Inflammatory macrophage treated with lipopolysaccharide for 4 hours (primary cell): ENCODE measurements at places on chromosomes 5 and 9.

DNA sequence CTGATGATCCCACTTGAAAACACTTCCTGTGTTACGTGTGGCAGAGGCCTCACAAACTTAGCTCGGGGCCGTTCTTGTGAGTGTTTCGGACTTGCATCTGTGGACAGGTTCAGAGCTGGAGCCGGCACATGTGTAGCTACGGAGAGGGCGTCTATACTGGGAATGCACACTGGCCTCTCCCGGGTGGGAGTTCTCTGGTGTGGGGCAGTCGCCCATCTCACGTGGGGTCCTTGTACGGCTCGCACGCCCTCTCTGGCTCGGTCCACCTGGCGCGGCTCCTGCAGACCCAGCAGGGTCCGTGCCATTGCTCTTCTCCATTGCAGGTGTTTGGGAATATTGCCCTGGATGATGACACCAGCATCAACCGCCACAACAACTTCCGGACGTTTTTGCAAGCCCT is 197.9 kb downstream of the CACNA1B start:
- DNase-seq = no peak

DNA sequence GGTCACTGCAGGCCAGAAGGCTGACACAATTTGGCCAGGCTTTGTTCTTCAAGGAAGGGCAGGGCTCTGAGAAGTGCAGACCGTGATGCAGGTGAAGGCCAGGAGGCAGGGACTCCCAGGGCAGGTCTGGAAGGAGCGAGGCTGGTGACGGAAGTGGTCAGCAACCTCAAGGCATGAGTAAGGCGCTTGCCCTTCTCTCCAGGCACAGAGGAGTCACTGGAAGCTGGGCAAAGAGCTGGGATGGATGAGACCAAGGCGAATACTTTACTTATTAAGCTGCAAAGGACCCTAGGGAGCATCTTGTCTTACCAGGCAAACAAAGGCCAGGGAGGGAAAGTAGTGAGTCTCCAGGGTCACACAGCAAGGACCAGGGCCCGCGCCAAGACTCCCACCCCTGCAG is 18.6 kb downstream of the IRF1 start:
- DNase-seq = no peak

GRCh38 chr9:94135222-94135621 is 51.0 kb downstream of the PTPDC1 start:
- no peak for DNase-seq

DNA sequence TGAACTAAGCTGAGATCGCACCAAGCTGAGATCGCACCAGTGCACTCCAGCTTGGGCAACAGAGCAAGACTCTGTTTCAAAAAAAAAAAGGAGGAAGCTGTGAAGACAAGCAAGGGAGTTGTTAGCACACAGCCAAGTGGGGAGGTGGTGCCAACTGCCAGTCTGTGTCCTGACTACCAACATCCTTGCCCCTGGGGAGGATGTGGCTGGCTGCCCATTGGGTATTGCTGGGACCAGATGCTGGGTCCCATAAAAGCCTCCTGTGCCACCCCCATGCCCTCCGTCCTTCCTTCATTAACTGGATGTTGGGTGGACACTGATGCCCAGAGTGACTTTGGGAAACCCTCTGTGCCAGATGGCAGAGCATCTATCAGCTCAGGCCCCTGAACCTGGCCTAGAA is 157.1 kb upstream of the COL5A1 start:
- DNase-seq = no peak

- no peak for DNase-seq
These were observed 304.0 kb upstream of the KLF4 start for GRCh38 chr9:107793541-107793940.

DNA sequence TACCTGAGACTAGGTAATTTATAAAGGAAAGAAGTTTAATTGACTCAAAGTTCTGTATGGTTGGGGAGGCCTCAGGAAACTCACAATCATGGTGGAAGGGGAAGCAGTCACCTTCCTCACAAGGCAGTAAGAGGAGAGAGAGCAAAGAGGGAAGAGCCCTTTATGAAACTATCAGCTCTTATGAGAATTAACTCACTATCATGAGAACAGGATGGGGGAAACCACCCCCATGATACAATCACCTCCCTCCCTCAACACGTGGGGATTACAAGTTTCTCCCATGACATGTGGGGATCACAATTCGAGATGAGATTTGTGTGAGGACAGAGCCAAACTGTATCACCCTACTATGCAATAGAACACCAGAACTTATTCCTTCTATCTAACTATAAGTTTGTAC is 27.9 kb downstream of the CD274 start:
- DNase-seq = peak; percentile 93

DNA sequence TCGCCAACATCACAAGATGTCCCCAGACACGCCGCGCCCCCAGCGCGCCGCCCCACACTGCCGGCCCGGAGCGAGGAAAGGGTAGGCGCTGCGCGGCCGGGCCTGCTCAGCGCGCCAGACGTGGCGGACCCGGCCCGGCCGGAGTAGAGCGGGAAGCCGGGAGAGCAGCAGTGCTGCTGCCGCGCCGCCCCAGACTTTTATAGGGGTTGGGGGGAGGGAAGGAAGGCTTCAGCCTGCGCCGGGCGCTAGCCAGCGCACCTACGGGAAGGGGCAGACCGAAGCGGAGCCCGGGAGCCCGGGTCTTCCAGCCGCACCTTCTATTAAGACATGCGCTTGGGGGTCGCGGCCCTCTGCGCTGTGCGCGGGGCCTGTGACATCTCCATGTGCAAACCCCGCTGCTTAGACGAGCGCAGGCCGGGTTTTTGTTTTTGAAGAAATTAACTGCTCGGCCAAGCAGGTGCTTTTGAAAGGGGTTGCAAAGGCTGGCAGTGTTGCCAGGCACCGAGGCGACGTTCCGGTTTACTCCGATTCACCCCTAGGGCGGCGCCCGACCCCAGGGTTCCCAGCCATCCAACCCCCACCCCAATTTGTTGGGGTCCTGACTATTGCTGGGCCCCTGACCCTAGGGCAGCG is 353 bp upstream of the PAX5 start:
- DNase-seq = peak; percentile 63

DNA sequence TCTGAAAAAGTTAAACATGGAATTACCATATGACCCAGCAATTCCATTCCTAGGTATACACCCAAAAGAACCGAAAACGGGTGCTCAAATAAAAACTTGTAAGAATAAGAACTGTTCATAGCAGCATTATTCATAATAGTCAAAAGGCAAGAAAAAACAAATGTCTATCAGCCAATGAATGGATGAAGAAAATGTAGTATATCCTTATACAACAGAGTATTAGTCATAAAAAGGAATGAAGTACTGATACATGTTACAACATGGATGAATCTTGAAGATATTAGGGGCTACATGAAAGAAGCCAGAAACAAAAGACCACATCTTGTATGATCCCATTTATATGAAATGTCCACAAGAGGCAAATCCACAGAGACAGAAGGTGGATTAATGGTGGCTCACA is 15.6 kb upstream of the BRD3 start:
- DNase-seq = no peak

GRCh38 chr5:121031491-121031890 is 567.4 kb downstream of the PRR16 start:
- DNase-seq = no peak

DNA sequence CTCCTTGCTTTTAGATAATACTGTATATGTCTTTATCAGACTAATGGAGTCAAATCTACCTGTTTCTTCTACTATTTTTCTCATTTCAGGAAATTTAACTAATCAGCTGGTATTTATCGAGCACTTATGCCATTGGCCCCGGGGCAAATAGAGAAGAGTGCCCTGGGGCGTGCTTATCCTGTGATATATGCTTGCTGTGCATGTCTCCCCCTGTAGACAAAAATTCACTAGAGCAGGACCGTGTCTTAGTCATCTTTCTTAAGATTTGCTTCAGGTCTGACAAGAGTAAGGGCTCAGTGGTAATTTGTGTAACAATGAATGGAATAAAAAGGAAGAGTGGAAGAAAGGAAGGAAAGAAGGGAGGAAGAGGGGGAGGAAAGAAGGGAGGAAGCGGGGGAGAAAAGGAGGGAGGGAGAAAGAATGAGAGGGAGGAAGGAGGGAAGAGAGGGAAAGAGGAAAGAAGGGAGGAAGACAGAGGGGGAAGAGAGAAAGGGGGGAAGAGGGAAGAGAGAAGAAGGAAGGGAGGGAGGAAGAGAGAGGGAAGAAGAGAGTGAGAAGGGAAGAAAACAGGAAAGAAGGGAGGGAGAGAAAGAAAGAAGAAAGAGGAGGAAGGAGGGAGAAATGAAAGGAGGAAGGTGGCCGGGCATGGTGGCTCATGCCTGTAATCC is 295.7 kb upstream of the PANK3 start:
- DNase-seq = no peak

DNA sequence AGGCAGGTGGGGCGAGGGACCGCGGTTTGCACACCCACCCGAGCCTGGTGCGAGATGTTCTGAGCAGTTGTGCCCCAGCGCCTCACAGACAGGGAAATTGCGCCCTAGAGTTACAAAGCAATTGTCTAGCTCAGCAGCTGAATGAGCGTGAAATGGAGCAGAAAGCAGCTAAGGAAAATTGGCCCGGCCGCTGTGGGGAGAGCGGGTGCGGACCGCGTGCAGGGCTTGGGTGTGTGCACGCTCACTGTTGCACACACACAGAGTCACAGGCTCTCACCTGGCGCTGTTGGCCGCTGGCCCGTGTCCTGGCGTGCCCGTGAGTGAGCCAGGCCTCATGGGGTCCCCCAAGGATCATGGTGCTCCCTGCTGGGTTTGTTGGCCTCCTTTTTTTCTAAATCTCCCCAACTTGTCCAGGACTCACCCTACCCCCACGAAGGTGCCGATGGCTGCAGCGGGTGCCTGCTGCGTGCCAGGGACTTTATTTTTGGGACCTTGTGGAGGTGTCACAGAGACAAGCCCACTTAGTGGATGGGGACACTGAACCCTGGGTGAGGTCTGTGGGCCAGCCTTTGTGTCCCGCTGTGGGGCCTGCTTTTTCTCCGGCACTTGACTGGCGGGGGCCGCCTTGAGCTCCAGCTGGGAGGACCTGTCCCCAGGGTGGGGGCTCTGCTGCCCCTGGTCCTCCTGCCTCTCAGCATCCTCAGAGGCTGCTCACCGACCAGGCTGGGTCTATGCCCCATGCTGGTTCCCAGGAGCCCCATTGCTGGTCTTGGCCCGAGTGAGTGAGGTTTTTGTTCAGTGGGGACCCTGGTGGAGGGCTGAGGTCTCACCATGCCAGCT is 5.2 kb downstream of the RXRA start:
- no peak for DNase-seq

DNA sequence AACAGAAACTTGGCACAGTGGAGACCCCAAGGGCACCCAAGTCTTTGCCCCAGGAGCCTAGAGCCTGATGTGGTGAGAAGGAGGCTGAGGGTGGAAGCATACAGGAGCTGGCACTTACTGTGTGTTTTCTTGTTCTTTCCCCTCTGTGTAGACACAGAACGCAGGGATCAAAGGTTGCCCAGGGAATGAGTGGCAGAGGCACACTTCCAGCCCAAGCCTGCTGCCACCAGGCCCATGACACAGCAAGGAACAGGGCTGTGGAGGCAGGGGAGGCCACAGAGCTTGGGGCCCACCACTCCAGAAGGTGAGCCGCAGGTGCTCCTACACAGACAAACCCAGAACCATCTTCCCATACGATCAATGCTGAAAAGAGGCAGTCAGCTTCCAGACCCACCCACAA is 73.9 kb upstream of the S1PR3 start:
- DNase-seq = no peak

DNA sequence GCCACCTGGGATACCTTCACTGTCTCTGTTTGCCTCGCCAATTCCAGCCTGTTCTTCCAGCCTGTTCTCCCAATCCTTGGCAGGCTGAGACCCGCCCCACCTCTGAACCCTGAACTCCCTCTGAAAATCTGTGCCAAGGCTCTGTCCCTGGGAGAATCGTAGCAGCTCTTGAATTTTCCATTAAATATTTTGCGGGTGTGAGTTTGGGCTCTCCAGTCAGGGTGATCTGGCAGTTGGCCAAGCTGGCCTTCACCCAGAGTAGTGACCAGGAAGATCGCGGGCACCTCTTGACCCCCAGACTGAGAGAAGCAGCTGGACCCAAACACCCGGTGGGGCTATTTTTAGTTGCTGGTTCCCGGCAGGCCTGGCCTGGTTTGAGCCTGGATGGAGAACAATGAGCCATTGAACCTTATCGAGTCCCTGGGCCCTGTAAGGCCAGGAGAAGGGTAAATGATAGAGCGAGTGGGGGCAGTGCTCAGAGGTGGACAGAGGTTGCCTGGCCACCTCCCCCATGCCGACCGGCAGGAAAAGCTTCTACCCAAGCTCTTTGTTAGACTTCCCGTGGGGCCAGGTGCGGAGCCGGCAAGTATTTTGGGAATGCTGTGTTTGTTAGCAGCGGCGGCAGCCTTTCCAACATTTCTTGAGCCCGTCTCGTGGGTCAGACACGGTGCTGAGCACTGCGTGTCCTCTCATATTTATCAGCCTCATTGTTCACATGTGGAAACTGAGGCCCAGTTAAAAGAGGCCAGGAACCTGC is 146.2 kb downstream of the RGS3 start:
- DNase-seq = no peak

- DNase-seq = no peak
These were observed 16.6 kb downstream of the ATOX1 start for GRCh38 chr5:151741678-151742423.

DNA sequence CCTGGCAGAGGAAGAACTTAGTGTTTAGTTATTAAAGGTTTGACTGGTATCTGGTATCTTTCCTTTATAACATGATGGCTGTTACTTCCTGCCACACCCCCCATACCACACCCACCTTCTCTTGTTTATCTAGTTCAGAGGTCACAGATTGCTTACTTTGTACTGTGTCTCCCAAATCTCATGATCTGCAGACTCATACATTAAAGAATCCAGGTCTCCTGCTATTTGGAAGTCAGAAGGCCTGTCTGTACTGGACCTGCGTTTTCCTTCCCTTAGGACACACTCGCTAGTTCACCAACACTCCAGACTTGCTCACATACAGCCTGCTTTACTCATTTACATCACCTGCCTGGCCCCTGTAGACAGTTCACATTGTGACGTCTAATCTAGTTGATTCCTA is 39.3 kb downstream of the NUDT12 start:
- no peak for DNase-seq

DNA sequence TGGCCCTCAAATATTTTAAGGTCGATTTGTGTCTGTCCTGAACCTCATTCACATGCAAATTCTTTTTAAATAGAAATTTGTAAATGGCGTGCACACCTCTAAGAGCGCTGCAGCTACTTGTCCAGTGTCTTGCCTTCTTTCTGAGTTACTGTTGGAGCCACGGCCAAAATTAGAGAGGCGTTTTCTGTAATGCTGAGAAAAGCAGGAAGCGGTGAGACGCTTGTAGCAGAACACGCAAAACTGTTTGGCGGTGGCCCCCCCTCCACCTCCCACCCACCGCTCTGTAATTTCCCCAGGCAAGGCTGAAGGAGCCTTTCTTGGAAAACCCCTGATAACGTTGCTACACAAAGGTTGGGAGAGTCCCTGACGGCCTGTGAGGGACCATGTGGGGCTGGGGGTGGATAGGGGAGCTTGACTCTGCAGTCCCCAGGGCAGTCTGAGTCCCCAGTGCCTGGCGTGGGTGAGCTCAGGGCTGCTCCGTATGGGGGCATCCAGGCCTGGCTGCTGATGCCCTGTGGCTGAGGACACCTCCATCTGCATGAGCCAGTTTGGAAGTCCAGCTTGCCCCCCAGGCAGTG is 96.5 kb downstream of the GADD45G start:
- DNase-seq = peak; percentile 93

GRCh38 chr5:482506-482905 is 39.5 kb downstream of the EXOC3 start:
- no peak for DNase-seq
